Smooth muscle cell of trachea (primary cell): ENCODE measurements at places on chromosomes 16 and 17. TPM values are rescaled to one million over a fixed set of nuclear protein-coding genes. Genes with fewer than 3 reads are reported as not detected.

SMPD3 gene
- total RNA-seq, result 0.33 TPM in 1 of 2 replicates, not detected in the other

TLCD3A gene
- 13.8 and 29.4 TPM in 2 replicates for total RNA-seq

HSPB9 gene
- not detected in 2 replicates for total RNA-seq

TPSAB1 gene
- not detected in 2 replicates for total RNA-seq

CLDN9 gene
- total RNA-seq, result under 0.01 TPM in 1 of 2 replicates, not detected in the other

ITGAL gene
- under 0.01 TPM in 1 of 2 replicates, not detected in the other for total RNA-seq

CHST6 gene
- 0.17 and 0.44 TPM in 2 replicates for total RNA-seq

SLC52A1 gene
- total RNA-seq, result under 0.01 TPM in 1 of 2 replicates, not detected in the other

KRT16 gene
- 0.17 TPM in 1 of 2 replicates, not detected in the other for total RNA-seq

TNFRSF12A gene
- 91.0 and 208 TPM in 2 replicates for total RNA-seq

TMIGD1 gene
- total RNA-seq, result not detected in 2 replicates

LPCAT2 gene
- total RNA-seq, result 31.0 and 31.9 TPM in 2 replicates

TP53TG3B gene
- not detected in 2 replicates for total RNA-seq

ACSM5 gene
- total RNA-seq, result 0.17 TPM in 1 of 2 replicates, not detected in the other

FBXW10B gene
- total RNA-seq, result 0.15 and 0.50 TPM in 2 replicates

KAT8 gene
- 37.2 and 39.0 TPM in 2 replicates for total RNA-seq

SEZ6L2 gene
- 4.1 and 21.5 TPM in 2 replicates for total RNA-seq

SPATA32 gene
- total RNA-seq, result not detected in 2 replicates

RPH3AL gene
- total RNA-seq, result 1.6 and 3.5 TPM in 2 replicates

NETO2 gene
- 4.3 and 7.0 TPM in 2 replicates for total RNA-seq

TIMP2 gene
- total RNA-seq, result 176 and 207 TPM in 2 replicates

COPS3 gene
- total RNA-seq, result 93.5 and 112 TPM in 2 replicates

CCL22 gene
- not detected in 2 replicates for total RNA-seq

C17orf78 gene
- not detected in 2 replicates for total RNA-seq

KRT20 gene
- not detected in 2 replicates for total RNA-seq

ALOX15B gene
- 0.17 TPM in 1 of 2 replicates, not detected in the other for total RNA-seq

MYH13 gene
- not detected in 2 replicates for total RNA-seq

NPIPA2 gene
- total RNA-seq, result 0.33 and 1.2 TPM in 2 replicates

PRSS22 gene
- not detected in 2 replicates for total RNA-seq

ALOX15 gene
- not detected in 2 replicates for total RNA-seq

VAT1L gene
- total RNA-seq, result 0.17 and 0.29 TPM in 2 replicates

TSPAN10 gene
- 2.5 and 2.6 TPM in 2 replicates for total RNA-seq

HIC1 gene
- total RNA-seq, result 61.8 and 98.9 TPM in 2 replicates

NPIPB8 gene
- 0.15 TPM in 1 of 2 replicates, not detected in the other for total RNA-seq

OTOA gene
- 0.15 and 0.17 TPM in 2 replicates for total RNA-seq

SLC6A2 gene
- total RNA-seq, result not detected in 2 replicates

SDK2 gene
- total RNA-seq, result under 0.01 and 0.17 TPM in 2 replicates

CA5A gene
- total RNA-seq, result not detected in 2 replicates
